ENCODE measurements at places on chromosomes 13 and 19.

DNA sequence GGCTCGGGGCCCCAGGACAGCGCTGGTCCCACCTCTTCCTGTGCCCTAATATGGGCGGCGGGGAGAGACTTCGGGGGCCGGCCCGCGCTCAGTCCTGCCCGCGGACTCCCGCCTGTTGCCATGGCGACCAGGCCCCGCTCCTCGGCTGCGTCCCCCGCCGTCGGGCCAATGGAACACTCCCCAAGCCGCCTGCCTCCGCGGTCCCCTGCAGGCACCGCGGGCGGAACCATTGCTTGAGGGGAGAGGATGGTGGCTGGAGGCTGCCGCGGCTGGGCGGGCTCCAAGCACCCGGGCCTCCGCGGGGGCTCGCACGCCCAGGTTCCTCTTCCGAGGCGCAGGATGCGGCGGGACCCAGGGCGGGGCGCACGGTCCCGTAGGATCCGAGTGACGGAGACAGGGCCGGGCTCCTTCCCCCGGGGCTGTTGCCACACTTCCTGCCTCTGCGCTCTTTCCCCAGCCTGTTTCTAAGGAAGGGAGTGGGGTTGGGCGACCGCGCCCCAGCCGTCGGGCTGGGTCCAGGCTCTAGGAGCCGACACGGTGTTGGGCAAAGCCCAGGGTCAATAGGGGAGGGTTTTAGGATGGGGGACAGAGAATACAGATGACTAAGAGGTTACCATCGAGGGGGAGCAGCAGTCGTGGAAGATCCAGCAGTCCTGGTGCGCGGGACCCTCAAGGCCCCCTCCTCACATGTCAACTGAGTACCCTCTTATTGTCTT, 1.2 kb upstream of the JUNB start:
- DNase-seq = peak; percentile 56

- no peak for DNase-seq
These were observed 597.4 kb upstream of the SLITRK1 start for GRCh38 chr13:84479656-84480055.

DNA sequence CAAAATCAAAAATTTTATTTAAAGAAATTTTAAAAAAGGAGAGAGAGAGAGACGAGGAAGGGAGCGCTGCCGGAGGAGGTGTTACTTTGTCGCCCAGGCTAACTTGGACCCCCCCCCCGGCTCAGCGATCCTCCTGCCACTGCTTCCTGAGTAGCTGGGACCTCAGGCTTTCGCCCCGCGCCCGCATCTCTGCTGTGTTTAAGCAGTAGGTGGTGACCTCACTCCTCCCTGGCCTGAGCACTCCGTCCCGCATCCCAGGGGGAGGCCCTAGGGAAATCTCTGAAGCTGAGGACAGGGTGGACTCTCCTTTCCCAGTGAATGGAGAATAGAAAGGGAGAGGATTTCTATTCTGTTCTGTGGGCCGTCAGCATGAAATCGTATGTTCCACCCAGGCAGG, 485 bp upstream of the ZNF845 start:
- no peak for DNase-seq

DNA sequence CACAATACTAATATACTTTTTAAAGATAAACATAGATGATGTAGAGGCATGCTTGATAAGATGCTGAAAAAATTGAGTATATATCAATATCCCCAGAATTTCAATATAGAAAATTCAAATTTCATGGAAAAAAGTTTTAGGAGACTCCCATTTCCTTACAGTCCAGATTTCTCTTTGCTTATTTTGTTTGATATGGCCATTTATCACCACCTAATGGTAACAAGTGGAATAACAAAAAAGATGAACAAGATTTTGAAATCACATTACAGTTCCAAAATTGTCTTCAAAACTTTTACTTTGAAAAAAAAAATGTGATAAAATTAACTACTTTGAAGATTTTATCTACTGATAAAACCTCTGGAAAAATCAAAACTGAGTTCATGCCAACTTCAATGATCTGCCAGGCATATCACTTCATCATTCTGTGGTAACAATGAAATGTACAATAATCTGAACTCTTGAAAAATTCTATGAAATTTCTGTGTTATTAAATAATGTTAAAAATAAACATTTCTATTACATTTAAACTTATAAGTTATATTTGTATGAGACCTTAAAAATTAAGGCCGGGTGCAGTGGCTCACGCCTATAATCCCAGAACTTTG, 17.5 kb downstream of the MIPEP start:
- no peak for DNase-seq

GRCh38 chr19:32748497-32748896, 28.9 kb downstream of the TDRD12 start:
- DNase-seq = no peak

All from NCI-H1048 (cell line).